Right ventricle myocardium superior (tissue), 1 donor: ENCODE measurements at places on chromosomes 6 and 20. TPM values are rescaled to one million over a fixed set of nuclear protein-coding genes. Genes with fewer than 3 reads are reported as not detected.

DNA sequence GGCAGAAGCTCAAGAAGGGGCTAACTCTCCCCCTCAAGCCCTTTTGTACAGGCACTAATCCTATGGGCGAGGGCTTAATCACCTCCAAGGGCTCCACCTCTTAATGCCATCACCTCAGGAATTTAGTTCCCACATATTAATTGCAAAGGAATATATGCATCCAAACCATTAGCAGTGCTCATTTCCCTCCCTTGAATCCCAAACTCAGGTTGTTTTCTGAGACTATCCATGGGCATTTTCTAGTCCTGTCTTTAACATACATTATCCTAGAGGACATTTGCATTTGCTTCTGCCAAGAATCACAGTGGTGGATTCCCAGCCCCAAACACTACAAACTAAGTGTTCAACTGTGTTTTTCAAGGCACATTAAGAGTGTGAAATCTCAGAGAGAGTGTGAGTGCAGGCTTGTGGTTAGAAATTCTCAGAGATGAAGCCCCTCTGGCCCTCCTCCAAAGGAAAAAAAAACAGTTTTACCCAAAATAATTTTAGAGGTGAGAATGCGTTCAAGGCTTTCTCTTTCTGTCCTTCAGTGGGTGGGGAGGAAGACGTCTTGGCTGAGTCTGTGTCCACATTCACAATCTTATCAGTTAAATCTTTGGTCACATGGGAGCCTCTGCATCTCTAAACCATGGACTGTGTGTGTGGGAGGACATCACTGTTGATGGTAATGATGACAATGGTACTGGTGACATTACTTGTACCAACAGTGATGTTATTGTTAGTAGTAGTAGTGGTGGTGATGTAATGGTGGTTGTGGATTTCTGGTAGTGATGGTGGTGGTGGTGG is 59.3 kb downstream of the SYNDIG1 start:
- no peak for DNase-seq

SNAP25 gene
- not detected for total RNA-seq

DNA sequence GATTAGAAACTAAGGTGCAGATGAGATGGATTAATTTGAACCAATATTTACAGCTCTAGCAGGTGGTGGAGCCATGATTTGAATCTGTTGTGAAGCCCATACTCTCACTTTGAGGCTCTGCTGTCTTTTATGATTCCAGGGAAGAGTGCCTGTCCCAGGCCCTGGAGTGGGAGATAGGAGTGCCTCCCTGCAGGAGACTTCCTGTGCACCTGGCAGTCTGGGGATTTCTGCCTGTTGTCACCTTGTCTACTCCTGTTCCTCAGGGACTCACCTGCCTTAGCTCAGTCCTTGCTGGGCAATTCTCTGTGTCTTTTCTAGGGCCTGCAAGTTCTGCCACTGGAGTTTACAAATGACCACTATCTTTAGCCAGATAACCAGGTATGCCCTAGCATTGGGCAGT is 46.3 kb downstream of the SCAND1 start:
- no peak for DNase-seq

DNA sequence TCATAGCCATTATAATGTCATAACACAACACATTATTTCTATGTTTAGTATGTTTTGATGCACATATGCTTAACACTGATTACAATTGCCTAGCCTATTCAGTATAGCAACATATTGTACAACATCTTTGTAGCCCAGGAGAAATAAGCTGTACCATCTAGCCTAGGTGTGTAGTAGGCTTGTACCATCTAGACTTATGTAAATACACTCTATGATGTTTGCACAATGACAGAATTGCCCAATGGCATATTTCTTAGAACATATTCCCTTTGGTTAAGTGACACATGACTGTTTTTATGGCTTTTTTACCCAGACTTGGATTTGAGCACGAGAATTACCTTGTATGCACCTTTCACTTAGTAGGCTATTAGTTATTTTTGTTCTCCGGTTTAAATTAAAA is 64.5 kb upstream of the HIVEP1 start:
- no peak for DNase-seq

- no peak for DNase-seq
Measured at GRCh38 chr6:168412456-168412855, 28.5 kb upstream of the SMOC2 start.

- DNase-seq = no peak
Measured at GRCh38 chr20:3996399-3996798, 19.0 kb downstream of the RNF24 start.
